ENCODE measurements at places on chromosomes 16 and 17.

- no peak for DNase-seq
These were observed 75.7 kb upstream of the LHX1 start for GRCh38 chr17:36861531-36861930.

- no peak for DNase-seq
These were observed 43.8 kb downstream of the SOCS1 start for GRCh38 chr16:11211977-11212797.

DNA sequence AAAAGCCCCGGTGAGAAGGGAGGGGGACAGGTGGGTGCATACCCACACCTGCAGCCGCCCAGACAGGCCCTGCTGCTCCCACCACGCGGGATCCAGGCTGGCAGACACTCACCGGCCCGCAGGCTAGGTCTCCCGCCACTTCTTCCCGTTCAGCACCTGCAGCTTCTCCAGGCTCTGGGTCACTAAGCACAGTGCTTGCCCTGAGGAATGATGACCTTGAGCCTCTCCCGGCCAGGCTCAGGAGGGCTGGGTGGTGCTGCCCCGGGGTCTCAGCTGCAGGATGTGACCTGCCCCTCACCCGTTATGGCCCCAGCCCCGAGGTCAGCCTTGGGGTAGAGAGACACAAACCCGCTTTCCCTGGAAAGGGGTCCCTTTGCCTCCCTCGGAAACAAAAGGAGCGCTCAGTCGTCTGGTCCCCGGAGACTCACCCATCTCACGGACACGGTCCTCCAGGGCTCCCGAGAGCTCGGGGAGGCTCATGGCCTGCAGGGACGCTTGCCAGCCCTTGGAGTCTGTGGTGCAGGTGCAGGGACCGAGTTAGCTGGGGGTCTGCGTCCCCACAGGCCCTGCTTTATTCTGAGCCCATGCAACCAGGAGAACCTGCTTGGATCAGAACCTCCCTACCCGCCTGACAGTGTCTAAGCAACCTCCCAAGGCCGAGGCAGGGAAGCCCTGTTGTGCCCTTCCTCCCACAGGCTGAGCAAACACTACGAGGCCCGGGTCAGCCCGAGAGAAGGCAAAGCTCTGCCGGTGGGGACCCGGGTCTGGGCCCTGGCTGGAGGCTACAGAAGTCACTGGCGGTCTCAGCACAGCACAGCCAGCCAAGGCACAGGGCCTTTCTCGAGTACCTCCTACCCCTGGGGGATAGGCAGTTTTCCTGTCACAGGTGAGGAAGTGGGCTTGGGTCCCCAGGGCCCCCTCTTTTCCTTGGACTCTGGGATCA lies 3.8 kb downstream of the NUDT16L1 start:
- no peak for DNase-seq

GRCh38 chr16:28180655-28181460 lies 30.9 kb downstream of the XPO6 start:
- no peak for DNase-seq

- DNase-seq: no peak
These were observed 152.7 kb downstream of the SOX9 start for GRCh38 chr17:72273289-72274056.

- DNase-seq: no peak
These were observed 25.8 kb downstream of the CAPNS2 start for GRCh38 chr16:55592306-55592705.

GRCh38 chr17:4420692-4421131 lies 13.0 kb upstream of the SPNS3 start:
- DNase-seq: peak; percentile 25

DNA sequence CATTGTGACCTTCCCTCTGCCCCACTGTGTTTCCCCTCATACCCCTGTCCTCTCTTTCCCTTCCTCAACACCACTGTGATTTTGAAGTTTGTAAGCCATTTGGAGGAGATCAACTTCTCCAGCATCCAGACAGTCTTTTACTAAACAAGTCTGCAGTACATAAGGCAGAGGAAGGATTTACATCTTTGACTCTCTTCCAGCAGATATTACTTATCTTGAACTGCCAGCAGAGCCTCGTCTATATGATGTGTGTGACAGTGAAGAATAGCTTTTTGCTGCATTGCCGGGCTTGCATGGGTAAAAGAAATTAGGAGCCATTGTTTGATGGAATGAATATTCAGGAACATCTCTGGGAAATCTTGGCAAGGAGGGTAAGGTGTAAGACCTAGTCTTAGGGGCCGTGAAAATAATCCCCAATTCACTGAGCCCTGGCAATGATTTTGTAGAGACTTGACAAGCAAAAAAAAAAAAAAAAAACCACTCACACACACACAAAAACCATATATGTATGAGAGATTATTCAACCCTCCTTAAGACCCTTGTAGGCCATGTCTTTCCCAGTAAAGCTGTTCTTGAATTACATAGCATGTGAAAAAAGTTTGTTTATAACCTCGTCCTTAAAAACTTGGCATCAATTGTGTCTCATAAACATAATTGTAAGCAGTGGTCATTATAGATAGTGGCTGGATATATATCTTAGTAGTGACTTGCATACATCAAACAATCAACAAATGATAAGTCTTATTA lies 903.9 kb downstream of the CDH11 start:
- no peak for DNase-seq

GRCh38 chr16:66954097-66954659 lies 6.9 kb upstream of the CES3 start:
- peak; percentile 34 for DNase-seq

DNA sequence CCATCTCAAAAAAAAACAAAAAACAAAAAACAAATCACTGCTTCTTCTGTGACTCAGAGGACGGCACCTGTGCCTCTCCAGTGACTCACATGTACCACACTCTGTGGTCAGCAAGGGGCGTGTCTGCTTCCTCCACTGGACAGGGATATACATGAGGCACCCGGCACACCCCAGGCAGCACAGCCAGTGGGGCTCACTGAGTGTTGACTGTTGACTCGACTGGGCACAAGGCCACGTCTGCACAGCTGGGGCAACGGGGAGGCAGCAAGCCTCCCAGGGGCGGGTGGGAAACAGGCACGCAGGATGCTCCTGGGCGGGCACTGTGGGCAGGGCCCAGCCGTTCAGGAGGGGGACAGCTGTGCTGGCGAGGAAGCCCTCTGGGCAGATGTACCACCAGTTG lies 64.1 kb downstream of the TIMM22 start:
- no peak for DNase-seq

GRCh38 chr17:63096426-63096825 lies 130.4 kb downstream of the TANC2 start:
- no peak for DNase-seq

GRCh38 chr17:41333836-41334235 lies 16.8 kb downstream of the KRT33A start:
- no peak for DNase-seq

DNA sequence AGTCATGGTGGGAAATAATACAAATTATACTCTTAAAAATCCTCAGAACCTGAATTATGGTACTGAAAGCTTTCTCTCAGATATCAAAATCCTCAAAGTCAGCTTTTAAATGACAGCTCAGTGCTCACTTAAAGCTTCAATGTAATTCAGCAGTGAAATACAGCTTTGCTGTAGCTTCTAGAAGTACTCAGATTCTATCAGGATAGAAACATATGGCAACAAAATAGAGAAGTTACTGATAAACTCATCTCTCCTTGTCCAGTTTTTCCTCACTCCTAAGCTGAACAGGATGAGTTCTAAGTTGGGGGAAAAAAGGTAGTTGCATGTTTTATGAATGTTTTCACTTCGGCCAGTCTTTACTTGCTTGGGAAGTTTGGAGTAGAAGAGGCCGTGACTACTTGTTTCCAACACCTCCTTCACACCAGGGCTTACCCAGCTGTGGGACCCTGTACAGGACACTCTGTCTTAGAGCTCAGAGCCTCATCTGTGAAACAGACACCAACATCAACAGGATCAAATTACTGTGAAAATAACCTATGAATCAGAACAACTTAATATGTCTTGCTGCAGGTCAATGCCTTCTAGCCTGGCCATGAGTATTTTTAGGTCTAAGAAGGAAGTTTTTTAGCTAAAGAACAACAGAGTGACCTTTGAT lies 30.2 kb downstream of the OGFOD1 start:
- DNase-seq: no peak

GRCh38 chr16:53207810-53208752 lies 153.3 kb downstream of the CHD9 start:
- no peak for DNase-seq

GRCh38 chr16:78220571-78220970 lies 121.1 kb downstream of the WWOX start:
- no peak for DNase-seq

DNA sequence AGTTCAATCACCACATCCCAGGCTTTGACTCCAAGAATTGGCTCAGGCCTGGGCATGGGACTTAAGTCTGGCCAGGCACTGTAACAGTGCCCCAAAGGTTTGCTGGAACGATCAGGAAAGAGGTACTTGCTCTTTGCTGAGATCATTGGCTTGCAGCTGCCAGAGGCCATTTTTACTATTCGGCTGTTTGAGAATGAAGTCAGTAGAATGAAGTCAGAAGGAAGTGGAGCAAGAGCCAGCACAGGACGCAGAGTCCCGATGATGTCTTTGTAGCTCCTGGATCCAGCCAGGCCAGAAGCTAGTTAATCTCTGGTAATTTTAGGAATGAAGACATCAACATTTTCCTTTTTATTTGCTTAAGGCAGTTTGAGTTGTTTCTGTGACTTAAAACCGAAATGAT lies 195.5 kb downstream of the RAB11FIP4 start:
- DNase-seq: no peak

GRCh38 chr17:75638893-75639292 lies 5.7 kb downstream of the SMIM5 start:
- no peak for DNase-seq

DNA sequence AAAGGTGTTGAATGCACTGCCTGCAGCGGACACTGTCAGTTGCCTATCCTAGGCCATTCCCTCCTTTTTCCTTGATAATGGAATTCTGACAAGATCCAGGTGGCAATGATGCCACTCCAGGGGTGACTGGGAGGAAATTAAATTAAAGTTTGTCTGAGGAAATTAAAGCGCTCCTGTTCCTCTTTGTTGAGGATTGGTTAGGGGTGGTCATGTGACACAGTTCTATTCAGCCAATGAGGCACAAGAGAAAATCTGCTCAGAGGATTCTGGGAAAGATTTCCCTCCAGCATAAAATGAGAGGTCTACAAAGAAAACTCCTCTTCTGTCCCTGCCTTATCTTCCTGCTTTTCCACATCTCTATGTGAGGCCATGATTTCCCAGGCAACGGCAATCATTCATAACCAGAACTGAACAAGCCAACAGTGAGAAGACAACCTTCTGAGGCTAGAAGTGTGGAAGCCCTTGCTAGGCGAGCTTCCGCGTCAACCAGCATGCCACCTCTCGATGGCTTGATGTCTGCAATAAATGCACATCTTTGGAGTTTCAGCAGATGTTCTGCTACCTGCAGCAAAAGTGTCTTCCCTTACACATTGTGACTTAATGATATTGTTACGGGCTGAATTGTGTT lies 5.6 kb upstream of the BCO1 start:
- no peak for DNase-seq

DNA sequence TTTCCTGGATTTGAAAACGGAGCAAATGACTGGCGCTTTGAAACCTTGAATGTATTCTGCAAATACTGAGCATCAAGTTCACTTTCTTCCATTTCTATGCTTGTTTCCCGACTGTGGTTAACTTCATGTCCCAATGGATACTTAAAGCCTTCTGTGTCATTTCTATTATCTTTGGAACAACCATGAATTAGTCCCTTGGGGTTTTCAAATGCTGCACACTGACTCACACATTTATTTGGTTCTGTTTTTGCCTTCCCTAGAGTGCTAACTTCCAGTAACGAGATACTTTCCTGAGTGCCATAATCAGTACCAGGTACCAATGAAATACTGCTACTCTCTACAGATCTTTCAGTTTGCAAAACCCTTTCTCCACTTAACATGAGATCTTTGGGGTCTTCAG lies 32.3 kb downstream of the BRCA1 start:
- no peak for DNase-seq

DNA sequence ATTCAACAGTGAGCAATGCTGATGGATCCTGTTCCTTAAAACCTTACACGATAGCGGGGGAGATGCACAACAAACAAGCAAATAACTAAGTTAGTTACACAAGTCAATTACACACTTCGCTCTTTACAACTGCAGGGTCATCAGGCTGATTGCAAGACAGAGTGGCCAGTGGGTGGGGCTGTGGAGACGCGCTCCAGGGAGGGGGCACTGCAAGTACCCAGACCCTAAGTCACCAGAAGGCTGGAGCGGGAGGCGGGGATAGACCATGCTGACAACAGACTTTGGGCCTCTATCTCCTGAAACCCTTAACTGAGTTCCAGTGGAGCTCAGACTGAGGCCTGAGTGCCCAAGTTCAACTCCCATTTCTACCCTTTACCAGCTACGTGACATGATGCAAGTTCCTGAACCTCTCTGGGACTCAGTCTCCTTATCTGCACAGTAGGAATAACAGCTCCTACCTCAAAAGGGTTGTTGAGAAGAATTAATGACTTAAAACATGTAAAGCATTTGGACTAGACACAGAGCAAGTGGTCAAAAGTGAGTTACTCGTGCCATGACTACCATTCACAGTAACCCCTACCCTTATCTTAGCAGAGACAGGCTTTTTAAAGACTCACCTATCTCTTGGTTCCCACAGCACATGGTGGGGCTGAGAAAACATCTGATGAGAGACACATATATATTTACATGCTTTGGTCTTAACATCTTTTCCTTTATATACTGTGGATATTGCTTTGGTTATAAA lies 10.4 kb downstream of the CPPED1 start:
- no peak for DNase-seq

- DNase-seq: no peak
These were observed 111.4 kb upstream of the MYOCD start for GRCh38 chr17:12554251-12554650.

DNA sequence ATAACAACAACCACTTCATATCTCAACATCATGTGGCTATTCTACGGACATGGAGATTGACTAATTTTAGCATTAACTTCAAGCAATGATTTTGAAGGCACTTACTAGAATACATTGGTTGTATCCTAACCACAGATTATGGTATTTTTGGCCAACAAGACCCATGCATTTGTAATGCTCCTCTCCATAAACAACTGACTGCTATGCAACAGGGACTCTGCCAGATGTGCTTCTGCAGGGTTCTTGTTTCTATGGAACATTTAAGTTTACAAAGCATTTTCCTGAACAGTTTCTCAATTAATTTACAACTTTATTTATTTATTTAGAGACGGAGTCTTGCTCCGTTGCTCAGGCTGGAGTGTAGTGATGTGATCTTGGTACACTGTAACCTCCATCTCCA lies 178.0 kb downstream of the PARN start:
- DNase-seq: no peak

GRCh38 chr16:3606441-3606840 lies 5.0 kb downstream of the SLX4 start:
- DNase-seq: no peak

GRCh38 chr17:8153957-8154607 lies 1.9 kb upstream of the PER1 start:
- peak; percentile 81 for DNase-seq

GRCh38 chr17:36730857-36731490 lies 129.6 kb downstream of the MRM1 start:
- DNase-seq: no peak

- no peak for DNase-seq
These were observed 97.9 kb downstream of the IRF8 start for GRCh38 chr16:85996843-85997242.
